ENCODE measurements at places on chromosomes 12 and 14.
A peak's percentile ranks its signal among the peaks of the same experiment; 100 is the strongest.

- DNase-seq, result no peak
These were observed 46.4 kb downstream of the CLMN start for GRCh38 chr14:95273001-95273978.

DNA sequence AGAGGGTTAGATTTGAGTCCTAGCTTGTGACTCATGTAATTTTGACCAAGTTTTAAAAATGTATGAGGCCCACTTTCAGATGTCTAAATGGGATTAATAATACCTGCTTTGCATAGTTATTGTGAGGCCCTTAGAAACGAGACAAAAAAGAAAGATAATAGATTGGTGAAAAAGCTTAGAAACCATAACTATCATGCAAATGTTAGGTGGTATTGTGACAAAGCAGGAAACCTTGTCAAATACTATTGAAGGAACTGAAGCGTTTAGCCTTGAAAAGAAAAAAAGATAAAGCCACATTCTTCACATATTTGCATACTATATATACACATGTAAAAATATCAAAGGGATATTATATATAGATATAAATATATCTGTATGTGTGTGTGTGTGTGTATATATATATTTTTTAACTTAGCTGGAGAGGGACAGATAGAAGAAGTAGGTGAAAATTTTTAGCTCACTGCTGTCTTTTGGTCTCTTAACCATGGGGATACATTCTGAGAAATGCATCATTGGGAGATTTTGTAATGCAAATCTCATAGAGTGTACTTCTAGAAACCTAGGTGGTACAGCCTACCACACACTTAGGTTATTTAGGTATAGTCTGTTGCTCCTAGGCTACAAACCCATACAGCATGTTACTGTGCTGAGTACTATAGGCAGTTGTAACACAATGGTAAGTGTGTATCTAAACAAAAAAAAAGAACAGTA, 270.3 kb downstream of the CCDC91 start:
- no peak for DNase-seq

DNA sequence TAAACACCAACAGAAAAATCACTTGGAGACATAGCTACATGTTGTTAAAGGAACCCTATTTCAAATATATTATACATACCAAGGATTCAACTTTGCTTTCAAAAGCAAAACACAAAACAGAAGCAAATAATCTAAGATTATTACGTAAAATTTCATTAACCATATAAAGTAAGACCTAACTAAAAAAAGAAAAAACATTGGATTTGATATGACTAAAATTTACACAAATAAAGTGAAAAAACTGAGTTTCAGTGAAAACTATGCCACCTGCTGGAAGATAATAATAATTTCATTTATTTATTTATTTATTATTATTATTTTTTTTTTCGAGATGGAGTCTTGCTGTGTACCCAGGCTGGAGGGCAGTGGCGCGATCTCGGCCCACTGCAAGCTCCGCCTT, 45.2 kb downstream of the WDHD1 start:
- DNase-seq, result no peak

- DNase-seq, result peak; percentile 45
These were observed 59.1 kb downstream of the ESR2 start for GRCh38 chr14:64234877-64235651.

- no peak for DNase-seq
These were observed 186.0 kb downstream of the PAH start for GRCh38 chr12:102730996-102731395.

DNA sequence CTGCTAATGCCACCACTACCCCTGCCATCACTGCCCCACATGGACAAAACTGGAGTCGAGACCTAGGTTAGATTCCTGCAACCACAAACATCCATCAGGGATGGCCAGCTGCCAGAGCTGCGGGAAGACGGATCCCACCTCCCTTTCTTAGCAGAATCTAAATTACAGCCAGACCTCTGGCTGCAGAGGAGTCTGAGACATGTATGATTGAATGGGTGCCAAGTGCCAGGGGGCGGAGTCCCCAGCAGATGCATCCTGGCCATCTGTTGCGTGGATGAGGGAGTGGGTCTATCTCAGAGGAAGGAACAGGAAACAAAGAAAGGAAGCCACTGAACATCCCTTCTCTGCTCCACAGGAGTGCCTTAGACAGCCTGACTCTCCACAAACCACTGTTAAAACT, 7.1 kb upstream of the OAS2 start:
- no peak for DNase-seq

- no peak for DNase-seq
These were observed 157.8 kb downstream of the RBM19 start for GRCh38 chr12:113808095-113808951.

DNA sequence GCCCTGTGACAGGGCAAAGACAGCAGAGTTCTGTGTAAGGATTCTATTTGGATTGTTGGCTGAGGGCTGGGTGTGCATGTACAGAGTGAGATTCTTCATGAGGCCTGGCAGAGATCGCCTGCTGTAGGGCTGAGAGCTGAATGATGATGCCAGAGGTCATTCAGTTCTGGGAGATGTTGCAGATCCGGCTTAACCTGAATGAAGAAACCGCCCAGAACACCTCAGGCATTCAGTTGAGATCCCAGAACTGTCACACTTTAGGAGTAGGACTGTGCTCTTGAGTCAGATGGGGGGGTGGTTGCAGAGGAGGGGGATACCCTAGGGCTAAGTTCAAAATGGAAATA, 5.8 kb upstream of the EVL start:
- no peak for DNase-seq

- no peak for DNase-seq
These were observed 1.9 kb downstream of the ATP6V0A2 start for GRCh38 chr12:123713823-123714585.

GRCh38 chr12:132314516-132315233, 14.7 kb downstream of the GALNT9 start:
- no peak for DNase-seq

- no peak for DNase-seq
These were observed 39.9 kb downstream of the SOX5 start for GRCh38 chr12:23909551-23909950.

GRCh38 chr14:35949920-35950513, 123.9 kb downstream of the BRMS1L start:
- no peak for DNase-seq
